Tongue (tissue), 3 donors: ENCODE measurements at places on chromosomes 3 and 15. TPM values are rescaled to one million over a fixed set of nuclear protein-coding genes. Genes with fewer than 3 reads are reported as not detected.

Gene ACKR2
- total RNA-seq = 2.2 TPM

Gene SAXO2
- total RNA-seq = 1.8 TPM

Gene WDR93
- total RNA-seq = not detected

Gene GRIP2
- 14.1 TPM for total RNA-seq

Gene SLC22A13
- 0.51 TPM for total RNA-seq

Gene TRH
- total RNA-seq = 0.62 TPM

Gene CAMP
- not detected for total RNA-seq

Gene DHX36
- total RNA-seq = 97.1 TPM

Gene ZNF654
- 29.0 TPM for total RNA-seq

Gene CMTM8
- 3.4 TPM for total RNA-seq

Gene FBXW12
- total RNA-seq = not detected

Gene NEDD4
- 31.5 TPM for total RNA-seq

Gene FAM81A
- 3.0 TPM for total RNA-seq

Gene SNTN
- total RNA-seq = not detected

Gene CYP11A1
- total RNA-seq = 0.21 TPM

Gene ST8SIA2
- total RNA-seq = 12.7 TPM

Gene FBN1
- 411 TPM for total RNA-seq

Gene SERPINI2
- 2.2 TPM for total RNA-seq

Gene TRIM71
- total RNA-seq = 0.31 TPM

Gene NOP10
- total RNA-seq = 64.8 TPM

Gene PLSCR2
- not detected for total RNA-seq

Gene SUCLG2
- 56.4 TPM for total RNA-seq

Gene GPR160
- total RNA-seq = 1.3 TPM

Gene STX19
- 0.41 TPM for total RNA-seq

Gene NEK4
- 21.1 TPM for total RNA-seq
